ENCODE measurements at places on chromosomes 1 and 21.

- DNase-seq: no peak
Measured at GRCh38 chr1:65151641-65152040, 3.6 kb downstream of the AK4 start.

GRCh38 chr1:30035522-30036228 is 687.7 kb downstream of the MATN1 start:
- DNase-seq: no peak

DNA sequence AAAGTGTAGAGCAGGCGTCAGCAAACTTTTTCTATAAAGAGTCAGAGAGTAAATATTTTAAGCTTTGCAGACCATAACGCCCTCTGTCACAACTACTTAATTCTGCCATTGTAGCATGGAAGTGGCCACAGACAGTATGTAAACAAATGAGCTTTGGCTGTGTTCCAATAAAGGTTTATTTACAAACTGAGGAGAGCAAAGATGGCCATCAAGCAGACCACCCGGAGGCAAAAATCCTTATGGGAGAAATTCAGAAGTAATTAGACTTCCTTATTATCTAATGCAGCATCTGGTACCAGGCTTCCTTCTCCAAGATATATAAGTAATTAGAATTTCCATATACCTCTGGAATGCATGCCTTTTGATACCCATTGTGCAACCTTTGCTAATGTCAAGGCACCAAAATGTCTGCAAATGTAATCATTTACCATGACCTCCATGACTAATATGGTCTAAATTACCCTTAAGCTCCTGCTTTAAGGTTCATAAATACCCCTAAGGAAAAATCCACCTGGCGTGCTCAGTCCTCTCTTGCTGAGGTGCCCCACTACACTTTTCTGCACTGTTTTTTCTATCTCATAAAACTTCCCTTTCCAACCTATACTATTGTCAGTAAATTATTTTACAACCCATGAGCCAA is 377.8 kb downstream of the MATN1 start:
- DNase-seq: no peak

DNA sequence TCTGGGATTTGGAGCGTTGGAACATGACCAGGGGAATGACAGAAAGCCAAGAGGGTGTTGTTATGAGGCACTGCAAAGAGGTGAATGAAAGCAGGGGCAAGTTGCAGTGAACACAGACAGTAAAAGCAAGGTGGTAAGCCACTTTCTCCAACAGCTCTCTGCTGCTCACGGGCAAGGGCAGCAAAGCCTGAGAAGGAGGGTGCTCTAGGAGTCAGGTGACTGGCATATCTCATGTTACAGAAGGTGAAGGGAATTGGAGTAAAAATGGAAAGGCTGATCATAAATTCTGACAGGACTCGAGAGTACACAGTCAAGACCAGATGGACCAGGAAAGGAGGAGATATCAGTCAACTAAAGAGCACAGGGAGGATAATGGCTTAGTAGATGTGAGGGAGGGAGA is 14.5 kb downstream of the VAV3 start:
- no peak for DNase-seq

GRCh38 chr21:45873866-45874265 is 107.7 kb upstream of the COL6A1 start:
- no peak for DNase-seq

- DNase-seq: no peak
Measured at GRCh38 chr1:69292833-69293232, 274.9 kb upstream of the LRRC7 start.

DNA sequence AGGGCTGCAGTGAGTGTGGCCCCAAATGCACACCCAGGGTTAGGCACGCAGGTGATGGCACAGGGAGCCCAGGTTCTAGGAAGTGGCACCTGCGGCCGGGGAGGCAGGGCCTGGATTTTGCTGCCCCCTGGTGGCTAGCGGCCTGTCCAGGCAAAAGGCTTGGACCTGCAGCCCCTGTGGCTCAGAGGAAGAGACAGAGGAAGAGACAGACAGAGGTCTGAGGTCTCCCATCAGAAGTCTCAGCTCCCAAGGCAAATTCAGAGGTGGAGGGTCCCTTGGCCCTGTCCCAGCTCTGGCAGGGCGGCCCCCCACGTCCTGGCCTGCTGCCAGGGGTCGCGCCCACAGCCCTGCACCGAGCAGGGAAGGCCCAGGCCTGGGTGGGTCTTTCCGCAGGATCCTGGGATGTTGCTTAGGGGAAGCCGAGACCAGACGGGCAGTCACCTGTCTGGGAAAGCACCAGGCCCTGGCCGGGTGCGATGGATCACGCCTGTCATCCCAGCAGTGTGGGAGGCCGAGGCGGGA is 8.0 kb upstream of the TNFRSF14 start:
- DNase-seq: no peak

DNA sequence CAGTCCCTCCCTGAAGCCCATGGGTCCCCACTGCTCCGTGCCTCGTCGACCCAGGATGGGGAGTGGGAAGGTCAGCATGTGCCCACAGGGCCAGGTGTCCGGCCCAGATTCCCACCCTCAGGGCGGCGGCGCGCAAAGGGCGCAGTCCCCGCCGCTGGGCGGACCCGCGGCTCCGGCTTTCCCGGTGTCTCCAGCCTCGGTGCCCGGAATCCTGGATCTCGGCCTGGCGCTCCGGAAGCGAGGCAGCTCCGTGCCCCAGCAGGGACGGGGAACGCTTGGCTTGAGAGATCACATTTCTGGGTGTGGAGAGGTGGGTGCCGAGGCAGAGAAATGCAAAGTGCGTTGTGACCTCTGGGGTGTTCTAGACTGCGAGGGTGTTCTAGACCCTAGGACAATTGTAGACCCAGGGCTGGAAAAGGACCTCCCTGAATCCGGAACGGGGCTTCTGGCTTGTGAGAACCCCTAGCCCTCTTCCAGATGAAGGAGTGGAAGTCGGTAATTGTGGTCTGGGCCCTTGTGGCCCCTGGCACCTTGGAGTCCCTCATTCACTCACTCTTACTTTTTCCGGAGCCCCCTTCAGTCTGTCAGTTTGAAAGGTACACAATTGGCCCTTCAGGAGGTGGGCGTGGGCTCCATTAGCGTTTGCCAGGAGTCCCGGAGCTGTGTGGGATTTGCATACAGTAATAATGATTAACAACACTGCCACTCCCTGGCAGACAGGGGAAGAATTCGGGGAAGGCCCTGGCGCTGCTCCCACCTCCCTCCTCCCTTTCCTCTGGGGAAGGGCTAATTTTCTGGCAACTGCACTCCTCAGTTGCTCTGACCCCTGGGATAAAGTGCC is 1.6 kb upstream of the KCND3 start:
- DNase-seq: no peak

- DNase-seq: no peak
Measured at GRCh38 chr1:21931171-21932093, 5.7 kb downstream of the HSPG2 start.

GRCh38 chr1:17365293-17365692 is 6.7 kb upstream of the PADI6 start:
- DNase-seq: no peak

GRCh38 chr1:156276966-156277381 is 5.7 kb downstream of the SMG5 start:
- no peak for DNase-seq

DNA sequence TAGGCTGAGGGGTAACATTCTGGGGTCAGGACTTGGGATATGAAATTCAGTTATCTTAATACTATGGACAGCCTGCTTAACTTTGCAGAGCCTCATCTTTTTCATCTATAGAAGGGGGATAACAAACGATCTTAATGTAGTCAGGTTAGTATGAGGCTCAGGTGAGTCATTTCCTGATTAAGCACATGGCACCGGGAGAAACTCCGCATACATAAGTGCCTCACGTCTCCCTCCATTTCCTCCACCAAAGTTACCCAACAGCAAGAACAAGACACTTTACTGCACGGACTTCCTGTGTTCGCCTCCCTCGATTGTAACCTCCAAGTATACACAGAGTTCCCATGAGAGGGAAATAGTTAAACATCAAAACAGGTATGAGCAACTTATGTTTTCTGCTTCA is 112.7 kb upstream of the COA6 start:
- no peak for DNase-seq

DNA sequence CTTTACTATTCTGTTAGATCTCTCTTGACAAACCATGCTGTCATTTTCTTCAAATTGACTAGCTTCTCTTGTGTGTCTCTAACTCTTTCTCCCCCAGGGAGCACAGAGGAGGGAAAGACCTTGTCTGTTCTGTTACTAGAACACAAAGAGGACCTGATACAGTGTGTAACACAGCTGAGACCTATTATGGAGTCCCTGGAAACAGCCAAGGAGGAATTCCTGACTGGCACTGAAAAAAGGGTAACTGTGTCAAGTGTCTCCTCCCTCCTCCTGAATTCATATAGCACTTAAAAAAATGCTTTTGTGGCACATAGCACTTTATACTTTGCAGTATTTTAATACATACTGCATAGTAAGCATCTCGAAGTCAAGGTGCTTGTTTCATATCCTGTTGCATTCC is 50.6 kb downstream of the ZBTB40 start:
- DNase-seq: no peak

DNA sequence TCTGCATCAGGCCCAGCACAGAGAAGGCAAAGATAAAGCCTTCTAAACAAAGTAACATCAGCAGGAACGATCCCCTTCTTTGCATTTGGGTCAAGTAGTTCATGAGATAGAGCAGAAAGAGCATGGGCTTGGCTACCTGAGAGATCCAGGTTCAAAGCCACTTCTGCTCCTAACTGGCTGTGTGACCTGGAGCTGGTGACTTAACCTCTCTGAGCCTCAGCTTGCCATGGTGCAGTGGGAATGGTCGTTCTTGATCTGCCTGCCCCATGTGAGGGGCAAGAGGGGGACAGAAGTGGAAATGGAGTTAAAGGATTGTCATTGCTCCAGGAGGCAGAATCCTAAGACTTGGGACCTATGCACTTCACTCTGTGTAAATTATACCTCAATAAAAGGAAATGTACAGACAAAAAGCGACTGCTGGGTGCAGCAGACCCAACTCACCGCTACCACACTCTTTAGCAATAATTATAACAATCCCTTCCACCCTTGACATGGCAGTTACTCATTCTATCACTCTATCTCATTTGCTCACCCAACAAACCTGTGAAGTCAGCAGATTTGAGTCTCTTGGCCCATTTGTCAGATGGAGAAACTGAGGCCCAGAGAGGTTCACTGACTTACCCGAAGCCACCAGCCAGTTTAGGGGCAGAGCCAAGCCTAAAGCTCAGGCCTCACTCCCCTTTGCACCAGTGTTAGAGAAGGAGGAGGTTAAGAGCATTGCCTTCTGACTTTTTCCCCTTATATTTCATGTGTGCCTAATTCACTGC is 1.5 kb upstream of the MATN1 start:
- DNase-seq: no peak

GRCh38 chr1:226674892-226675714 is 64.0 kb downstream of the ITPKB start:
- DNase-seq: peak; percentile 71

DNA sequence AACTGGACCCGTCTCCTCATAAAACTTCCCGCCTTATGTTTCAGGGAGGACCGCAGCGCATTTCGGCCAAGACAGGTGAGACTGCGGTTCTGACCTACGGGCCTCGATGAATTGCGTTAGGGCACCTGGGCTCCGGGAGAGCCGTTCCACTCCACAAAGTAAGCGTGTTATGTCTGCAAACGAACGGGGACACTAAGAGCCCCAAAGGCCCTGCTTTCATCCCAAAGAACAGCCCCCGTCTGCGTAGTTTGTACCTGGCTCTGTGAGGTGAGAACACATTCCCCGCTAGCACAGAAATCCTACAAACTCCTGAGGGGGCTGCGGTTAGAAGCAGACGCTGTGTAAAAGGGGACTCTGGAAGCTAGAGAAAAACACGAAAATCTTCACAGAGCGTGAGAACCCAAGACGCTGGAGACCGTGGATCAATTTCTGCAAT is 41.6 kb upstream of the PPIAL4F start:
- DNase-seq: no peak

DNA sequence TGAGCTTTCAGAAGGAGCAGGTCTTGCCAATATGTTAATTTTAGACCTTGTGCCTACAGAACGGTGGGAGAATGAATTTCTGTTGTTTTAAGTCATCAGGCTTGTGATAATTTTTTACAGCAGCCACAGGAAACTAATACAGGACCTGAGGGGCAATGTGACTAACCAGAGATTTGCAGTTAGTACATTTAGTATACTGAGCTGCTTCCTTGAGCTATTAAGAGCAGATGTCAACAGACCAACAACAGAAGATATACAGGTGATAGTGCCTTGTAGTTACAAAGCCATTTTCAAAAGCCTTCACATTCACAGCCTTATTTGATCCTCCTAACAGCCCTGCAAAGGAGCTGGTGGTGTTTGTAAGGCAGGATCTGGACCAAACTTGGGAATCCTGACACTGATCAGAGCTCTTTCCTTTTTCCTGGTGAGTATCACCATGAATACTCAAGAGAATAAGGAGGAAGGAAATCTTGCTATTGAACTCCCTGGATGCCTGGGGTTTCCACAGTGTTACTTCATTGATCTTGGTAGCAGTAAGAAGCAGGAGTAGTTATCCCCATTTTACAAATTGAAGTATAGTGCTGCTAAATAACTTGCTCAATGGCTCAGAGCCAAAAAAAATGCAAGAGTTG is 4.7 kb upstream of the SLAMF1 start:
- DNase-seq: no peak

GRCh38 chr1:6554907-6555778 is at the start of gene TAS1R1:
TSS of gene TAS1R1 (plus strand) at chr1:6555307. CDS start at chr1:6555374, 67 bp downstream.
- DNase-seq: no peak

DNA sequence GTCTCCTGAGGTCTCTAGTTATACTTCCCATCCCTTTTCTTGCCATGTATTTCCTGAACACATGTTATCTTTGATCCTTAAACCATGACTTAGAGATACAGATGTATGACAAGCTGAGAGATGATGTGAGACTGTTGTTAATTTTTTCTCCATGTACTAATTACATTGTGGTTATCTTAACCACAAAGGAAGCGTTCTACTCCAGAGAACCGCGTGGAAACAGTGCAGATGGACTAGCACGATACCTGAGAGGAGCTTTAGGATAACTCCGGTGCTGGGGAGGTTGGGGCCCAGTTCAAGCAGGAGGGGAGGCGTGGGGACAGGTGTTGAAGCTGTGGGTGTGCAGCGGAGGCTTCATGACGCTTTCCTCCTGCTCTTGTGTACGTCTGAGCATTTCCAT is 17.5 kb downstream of the PDE9A start:
- no peak for DNase-seq

- no peak for DNase-seq
Measured at GRCh38 chr1:89688607-89689006, 55.7 kb downstream of the LRRC8C start.

GRCh38 chr1:56531624-56532349 is 47.6 kb downstream of the PLPP3 start:
- no peak for DNase-seq

DNA sequence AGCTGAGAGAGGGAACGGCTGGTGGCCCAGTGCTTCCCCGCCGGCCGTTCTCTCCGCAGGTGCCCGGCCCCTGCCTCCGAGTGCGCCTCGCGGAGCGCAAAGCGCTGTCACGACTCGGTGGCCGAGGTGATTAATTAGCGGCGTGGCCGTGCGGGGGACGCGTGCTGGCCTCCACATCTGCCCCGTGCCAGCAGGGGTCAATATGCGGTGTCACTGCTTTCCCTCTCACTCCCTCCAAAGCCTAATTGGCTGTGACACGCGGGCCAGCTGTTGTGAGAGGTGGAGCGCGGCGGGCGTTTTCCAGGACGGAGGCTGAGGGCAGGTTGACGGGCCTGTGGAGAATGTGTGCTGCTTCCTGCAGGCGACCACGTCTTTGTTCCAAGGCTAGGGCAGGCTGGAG is 239.0 kb downstream of the LMX1A start:
- DNase-seq: no peak

- DNase-seq: no peak
Measured at GRCh38 chr1:1914971-1915692, at the start of gene CALML6. TSS of gene CALML6 (plus strand) at chr1:1915260. CDS start at chr1:1915281, 21 bp downstream.

Data from GM19239 (cell line).